ENCODE measurements at places on chromosomes 5 and 9.
A peak's percentile ranks its signal among the peaks of the same experiment; 100 is the strongest.

DNA sequence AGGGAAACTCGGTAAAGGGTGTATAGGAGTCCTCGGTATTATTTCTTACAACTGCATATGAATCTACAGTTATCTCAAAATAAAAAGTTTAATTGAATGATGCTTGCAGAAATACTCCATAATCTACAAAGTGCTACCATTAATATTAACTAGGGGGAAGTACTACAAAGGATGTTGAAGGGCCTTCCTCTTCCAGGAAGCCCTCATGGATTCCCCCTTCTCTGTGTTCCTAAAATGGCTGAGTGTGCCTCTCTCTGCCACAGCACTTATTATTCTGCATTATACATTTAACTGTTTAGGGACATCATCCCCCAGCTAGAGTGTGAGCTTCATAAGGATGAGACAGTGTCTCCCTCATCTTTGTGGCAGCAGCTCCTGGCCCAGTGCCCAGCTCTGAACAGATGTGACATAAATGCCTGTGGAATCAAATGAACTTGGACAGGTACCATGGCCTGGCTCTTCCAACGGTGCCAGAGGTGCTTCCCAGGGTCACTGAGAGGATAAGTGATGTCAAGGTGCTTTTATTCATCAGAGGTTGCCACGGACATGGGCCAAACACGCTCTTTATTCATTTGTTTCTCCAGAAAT lies 99.5 kb downstream of the PAX5 start:
- DNase-seq, result no peak

DNA sequence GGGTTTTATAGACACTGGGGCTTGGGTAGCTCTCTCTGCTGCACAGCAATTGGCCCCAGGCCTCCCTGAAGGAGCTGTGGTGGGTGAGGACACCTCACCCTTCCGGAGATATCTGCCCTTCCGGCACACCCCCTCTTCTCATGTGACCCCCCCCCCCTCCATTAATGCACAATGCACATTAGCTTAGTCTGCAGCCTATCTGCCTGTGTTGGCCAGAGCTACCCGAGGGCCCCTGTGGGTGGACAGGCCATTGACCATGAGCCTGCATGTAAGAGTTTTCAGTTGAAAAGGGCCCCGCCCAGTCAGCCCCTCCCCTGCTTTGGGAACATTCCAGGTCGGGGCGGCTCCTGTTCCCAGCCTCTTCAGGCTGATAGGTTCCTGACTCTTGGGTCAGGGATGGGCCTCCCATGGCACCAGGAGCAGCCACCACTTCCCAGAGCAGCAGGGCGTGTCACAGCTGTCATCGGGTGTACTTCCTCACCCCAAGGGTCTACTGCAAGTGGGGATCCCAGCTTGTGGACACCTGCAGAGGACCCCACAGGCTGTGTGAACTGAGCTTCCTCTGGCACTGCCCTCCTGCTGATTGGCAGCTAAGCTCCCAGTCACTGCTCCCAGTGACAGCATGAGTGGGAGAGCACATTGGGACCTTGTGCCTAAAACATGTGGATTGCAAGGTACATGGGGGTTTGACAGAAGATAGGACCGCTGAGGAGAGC lies 17.8 kb downstream of the PHF2 start:
- DNase-seq, result no peak

- no peak for DNase-seq
These were observed 111.8 kb downstream of the SLC12A2 start for GRCh38 chr5:128195316-128195715.

DNA sequence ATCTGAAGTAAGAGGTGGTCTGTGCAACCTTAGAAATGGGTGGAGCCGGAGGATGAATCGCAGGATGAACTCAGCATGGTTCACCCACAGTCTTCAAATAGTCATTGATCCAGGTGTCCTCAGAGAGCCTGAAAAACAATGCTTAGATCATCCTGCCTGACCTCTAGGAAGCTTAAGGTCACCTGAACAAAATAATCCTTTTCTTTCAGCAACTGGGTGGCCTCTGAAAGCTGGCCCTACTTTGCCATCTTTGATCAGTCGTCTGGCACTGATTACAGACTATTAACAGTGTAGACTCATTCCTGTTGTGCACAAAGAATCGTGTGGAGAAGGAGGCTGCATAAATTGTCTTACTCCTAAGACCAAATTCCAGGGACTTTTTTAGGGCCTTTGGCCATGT lies 50.7 kb downstream of the PIP5K1B start:
- no peak for DNase-seq

DNA sequence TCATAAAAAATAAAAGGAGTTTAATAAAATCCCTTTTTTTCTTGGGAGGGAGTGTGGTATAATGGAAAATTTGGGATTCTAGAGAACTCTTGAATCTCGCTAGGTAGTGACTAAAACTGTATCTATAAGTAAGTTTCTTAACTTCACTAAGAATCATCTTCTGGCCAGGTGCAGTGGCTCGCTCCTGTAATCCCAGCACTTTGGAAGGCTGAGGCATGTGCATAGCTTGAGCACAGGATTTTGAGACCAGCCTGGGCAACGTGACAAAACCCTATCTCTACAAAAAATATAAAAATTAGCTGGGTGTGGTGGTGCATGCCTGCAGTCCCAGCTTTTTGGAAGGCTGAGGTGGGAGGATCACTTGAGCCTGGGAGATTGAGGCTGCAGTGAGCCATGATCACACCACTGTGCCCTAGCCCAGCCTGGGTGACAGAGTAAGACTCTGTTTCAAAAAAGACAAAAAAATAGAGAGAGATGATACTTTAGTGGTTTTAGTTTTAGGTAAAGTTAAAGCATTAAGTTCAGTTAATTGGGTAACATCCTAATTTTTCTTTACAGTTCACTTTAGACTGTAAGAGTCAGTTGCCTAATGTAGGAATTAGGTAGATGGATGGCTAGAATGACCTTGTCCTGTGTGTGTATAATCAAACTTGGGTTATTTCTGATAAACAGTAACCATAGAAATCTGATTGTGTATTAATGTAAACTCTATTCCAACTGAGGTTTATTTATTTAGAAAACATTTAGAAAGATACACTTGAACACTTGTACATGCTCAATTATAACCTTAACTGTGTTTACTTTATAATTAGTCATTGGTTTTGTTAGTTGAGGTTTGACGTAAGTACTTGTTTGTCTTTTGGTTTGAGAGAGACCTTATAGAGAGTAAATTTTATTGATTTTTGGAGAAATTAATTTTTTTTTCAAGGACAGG lies 17.8 kb downstream of the UNC13B start:
- no peak for DNase-seq

DNA sequence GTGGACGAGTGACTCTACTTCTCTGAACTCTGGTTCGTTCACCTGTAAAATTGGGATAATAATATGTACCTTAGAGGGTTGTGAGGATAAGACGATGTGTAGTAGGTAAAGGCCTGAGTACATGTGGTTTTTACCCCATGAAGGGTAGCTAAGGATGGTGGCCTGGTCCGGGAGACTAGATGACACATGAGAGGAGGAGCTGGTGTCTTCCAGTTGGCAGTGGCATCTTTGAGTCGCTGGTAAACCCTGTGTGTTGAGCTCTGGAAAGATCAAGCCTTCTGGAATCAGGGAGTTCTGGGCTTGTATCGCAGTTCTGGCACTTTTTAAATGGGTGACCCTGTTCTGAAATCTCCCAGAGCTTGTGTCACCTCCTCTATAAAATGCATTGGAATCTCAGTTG lies 166.4 kb upstream of the ZNF618 start:
- no peak for DNase-seq

- no peak for DNase-seq
These were observed 236.3 kb downstream of the NSG2 start for GRCh38 chr5:174281855-174282254.

GRCh38 chr5:89421035-89421434 lies 538.1 kb upstream of the MEF2C start:
- peak; percentile 10 for DNase-seq

DNA sequence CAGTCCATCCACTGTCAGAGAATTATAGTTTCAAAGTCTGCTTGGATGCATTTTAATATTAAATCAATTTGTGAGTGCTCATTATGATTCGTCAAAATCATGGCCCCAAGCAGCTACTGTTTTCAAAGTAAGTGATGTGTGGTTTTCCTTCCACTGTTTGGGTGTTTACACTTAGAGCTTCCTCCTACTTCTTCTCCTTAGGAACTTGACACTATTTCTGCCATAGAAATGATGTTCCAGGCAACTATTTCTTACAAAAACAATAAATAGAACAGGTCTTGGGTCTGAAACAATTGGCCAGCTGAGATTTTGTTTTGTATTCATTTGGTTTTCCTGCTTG lies 132.8 kb upstream of the RAI14 start:
- DNase-seq, result no peak

DNA sequence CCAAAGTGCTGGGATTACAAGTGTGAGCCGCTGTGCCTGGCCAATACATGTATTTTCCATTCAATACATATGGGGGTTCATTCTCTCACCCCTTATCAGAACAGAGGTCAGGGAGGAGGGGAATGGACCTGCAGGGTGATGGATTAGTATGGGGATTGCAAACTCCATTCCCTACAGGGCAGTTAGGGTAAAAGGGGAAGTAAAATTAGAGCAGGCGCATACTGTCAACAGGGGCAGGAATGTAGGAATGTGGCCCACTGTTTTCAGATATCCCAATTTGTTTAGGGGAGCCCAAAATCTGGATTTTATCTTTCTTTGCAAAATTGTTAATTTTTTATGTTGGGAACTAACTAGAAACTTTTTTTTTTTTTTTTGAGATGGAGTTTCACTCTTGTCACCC lies 46.4 kb upstream of the SLC44A1 start:
- no peak for DNase-seq

DNA sequence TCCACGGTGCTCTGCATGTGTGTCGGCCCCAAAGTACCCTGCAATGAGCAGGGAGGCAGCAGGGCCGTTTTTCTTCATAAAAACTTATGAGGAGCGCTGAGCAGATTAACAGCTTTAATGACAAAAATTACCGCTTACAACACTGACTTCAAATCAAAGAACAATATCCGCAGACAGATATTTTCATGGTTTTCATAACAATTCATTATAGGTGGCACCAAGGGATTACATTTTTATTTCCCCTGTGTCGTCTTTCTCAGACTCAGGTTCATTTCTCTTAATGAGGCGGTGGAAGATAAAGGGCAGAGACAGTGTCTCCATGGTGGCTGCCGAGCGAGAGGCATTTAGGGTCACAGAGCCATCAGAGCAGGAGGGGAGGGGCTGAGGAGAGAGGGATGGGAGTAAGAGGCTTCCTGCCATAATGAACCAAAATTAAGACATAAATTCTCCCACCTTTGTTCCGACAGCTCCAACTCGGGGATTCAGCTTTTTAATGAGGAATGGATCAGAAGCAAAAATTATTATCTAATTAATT lies 240.7 kb upstream of the CLINT1 start:
- no peak for DNase-seq

DNA sequence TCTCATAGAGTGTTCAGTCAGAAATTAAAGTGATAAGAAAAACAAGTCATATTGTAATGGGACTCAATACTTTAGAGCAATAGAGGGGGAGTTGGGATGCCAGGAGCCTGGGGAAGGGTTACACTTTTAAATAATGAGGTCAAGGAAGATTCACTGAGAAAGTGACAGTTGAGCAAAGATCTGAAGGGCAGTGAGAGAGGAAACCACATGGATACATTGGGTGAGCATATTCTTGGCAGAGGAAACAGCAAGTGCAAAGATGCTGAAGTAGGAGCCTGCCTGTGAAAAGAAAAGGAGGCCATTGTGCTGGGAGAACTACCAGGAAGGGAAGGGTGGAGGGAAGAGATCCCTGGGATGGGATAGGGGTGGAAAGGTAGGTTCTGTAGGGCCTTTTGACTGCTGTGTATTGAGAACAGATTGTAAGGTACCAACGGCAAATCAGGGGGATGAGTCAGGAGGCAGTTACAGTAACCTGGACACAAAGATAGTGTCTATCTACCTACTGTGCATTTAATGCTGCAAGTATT lies 79.4 kb downstream of the PAM start:
- DNase-seq, result no peak

Data from Daoy (cell line).